ENCODE measurements at places on chromosomes 5 and 9.

DNA sequence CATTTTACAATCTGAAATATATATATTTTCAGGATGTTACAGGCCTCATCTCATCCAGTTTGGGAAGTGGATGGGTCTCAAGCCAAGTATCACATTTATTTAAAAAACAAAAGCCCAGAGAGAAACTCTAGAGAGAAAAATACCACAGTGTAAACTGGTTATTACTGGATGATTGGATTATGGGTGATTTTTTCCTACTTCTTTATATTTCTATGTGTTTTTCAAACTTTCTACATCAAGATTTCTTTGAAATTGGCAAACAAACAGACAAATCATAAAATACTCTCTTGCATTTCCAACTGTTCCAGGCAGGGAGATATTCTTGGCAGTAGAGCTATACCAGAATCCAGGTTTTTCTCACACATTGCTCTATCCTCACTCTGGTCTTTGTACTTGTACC, 116.0 kb upstream of the SMIM23 start:
- no peak for DNase-seq

GRCh38 chr5:81016116-81016515, 56.0 kb downstream of the RASGRF2 start:
- no peak for DNase-seq

- no peak for DNase-seq
Measured at GRCh38 chr5:151739939-151740335, 18.5 kb downstream of the ATOX1 start.

DNA sequence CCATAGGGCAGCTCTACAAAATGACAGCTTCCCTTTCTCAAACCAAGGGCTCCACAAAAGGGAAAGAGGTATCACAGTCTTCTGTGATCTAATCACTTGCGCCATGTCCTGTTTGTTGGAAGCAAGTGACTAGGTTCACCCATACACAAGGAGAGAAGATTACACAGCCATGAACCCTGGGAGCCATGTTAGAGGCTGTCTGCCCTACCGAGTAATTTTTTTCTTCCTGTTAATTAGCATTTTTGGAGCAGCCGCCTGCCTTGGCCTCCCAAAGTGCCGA, 33.2 kb upstream of the GOLPH3 start:
- no peak for DNase-seq

DNA sequence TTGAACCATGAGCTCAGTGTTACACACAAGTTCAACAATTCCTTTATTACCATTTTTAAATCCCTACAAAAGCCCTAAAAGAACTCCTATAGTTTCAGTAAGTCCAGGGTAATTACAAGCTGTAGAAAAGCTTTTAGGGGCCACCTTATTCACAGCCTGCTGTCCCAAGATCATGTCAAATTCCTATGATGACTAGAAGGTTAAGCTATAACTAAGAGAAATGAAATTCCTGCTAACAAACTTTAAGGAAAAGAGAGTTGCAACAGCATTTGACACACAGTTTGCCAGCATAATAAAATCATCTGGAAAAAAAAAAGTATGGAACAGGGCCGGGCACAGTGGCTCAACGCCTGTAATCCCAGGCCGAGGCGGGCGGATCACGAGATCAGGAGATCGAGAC, 31.5 kb downstream of the TMEM245 start:
- DNase-seq = no peak

- no peak for DNase-seq
Measured at GRCh38 chr5:169636477-169637084, 494 bp upstream of the DOCK2 start.

DNA sequence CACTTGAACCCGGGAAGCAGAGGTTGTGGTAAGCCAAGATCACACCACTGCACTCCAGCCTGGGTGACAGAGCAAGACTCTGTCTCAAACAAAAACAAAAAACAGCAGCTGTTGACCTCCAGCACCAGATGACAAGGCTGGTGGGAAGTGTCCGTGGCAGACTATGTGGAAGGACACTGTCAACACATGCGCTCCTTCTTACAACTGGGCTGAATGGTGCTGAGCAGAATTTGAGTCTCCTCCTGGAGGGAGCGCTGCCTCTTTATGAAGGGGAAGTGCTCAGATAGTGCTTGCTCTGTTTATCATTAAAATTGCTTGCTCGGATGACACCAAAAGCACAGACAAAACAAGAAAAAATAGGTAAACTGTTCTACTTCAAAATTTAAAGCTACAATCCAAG, 9.2 kb upstream of the CFAP157 start:
- no peak for DNase-seq

- DNase-seq = no peak
Measured at GRCh38 chr9:68416936-68417564, 60.6 kb downstream of the PGM5 start.

DNA sequence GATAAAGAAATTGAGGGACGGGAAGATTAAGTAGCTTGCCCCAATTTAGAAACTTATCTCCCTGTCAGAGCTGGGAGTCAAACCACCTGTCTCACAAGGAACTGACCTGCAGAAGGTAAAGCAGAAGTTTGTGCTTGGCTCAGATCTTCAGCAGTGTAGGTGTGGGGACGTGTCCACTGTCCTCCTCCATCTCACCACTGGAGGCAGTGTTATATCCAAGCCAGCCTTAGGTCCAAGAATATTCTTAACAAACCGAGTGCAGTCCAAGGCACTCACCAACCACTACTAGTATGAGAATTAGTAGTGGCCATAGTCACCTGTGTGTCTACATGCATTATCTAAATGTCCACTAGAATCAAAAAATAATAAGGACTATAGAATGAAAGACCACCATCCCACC, 86.3 kb upstream of the IRX1 start:
- no peak for DNase-seq

DNA sequence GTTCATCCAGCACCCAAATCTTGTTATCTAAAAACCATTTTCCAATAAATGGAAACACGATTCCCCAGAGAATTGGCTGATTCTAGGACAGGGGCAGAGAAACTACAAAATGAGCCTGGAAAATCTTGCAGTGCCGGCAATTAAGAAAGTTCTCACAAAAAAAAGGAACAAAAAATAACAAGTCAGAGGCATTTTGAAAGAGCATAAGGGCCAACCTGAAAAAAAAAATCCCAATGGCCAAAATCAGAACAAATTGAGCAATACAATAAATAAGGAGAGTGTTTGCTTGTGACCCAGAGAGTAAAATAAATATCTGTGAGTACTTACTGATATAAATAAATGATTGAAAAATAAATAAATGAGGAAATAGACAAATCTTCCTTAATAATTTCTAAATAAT, 55.1 kb upstream of the S1PR3 start:
- no peak for DNase-seq

DNA sequence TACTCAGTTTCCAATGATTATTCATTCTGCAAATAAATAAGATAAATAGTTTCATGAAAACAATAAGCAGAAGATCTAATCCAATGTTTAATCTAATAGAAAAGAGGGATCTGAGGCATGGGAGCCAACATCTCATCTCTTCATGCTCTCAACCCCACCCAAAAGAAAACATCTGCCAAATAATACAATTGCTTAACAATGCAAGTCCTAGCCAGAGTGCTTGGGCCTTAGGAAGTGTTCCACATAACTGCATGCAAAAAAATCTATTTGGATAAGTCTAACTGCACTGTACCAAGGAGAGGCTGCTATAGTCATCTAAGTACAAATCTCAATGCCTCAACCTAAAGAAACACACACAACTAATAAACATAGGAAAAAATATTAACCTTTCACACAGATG, 606.0 kb downstream of the CDH9 start:
- no peak for DNase-seq

GRCh38 chr5:27682600-27682999, 644.2 kb upstream of the CDH9 start:
- no peak for DNase-seq

- no peak for DNase-seq
Measured at GRCh38 chr9:68970151-68970550, 43.8 kb downstream of the PRKACG start.

- DNase-seq = no peak
Measured at GRCh38 chr5:146302406-146302805, 36.2 kb upstream of the POU4F3 start.

- no peak for DNase-seq
Measured at GRCh38 chr9:137879566-137880150, 2.1 kb downstream of the CACNA1B start.

DNA sequence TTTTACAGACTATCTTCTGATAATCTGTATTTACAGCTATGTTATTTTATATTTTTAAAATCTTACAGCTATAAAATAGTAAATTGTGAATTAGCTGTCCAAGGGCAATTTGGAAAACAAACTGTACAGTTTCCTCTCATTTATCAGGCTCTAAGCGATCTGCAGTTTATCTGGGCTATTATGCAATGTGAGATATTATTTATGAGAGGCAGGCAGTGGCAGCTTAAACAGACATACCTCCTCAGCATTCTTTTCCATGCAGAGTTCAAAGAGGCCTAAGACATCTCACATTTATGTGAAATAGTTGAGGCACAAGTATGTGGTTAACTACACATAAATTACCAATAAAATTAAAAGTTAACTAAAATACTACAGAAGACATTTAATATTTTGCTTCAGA, 10.2 kb downstream of the NIPSNAP3B start:
- DNase-seq = no peak

DNA sequence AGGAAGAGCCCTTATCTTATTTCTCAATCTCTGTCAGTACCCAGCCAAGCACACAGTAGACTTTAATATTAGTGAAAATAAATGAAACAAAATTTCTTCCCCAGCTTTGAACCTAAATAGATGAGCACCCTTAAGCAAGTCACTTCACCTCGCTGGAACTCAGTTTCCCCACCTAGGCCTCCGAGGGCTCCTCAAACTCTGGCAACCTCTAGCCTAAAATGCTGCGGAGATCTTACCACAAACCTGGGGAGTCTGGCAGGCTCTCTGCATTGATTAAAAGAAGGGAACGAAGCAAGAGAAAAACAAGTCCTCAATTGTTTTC, 326 bp downstream of the RIGI start:
- no peak for DNase-seq

DNA sequence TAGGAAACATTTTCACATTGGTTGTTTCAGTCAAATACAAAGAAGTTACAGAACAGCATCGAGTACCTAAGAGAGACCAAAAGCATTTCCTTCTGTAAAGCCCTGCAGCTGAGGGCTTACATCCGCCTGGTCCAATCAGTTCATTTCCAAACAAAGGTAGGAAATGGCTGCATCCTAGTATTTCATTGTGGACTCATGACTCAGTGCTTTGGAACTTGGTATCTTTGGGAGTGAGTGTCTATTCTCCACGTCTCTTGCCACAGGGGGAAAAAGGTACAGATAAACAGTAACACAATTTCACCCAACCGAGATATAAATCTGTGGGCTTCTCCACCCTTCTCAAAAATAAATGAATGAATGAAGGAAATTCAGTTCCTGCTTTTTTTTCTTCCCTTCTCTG, 75.4 kb downstream of the NFIB start:
- no peak for DNase-seq

DNA sequence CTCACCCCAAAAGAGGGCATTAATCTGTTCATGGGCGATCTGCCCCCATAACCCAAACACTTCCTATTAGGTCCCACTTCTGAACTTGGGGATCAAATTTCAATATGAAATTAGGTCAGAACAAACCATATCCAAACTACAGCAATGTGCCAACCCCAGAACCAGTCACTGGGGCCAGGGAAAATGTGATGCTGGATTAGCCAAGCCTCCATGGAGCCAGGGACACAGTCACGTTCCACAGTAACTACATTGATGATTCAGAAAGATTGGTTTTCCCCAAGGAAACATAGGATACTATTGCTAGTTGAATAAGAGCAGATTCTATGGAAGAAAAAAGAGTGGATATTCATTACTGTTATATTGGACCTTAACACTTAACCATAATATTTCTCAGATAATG, 84.2 kb downstream of the GIN1 start:
- no peak for DNase-seq

DNA sequence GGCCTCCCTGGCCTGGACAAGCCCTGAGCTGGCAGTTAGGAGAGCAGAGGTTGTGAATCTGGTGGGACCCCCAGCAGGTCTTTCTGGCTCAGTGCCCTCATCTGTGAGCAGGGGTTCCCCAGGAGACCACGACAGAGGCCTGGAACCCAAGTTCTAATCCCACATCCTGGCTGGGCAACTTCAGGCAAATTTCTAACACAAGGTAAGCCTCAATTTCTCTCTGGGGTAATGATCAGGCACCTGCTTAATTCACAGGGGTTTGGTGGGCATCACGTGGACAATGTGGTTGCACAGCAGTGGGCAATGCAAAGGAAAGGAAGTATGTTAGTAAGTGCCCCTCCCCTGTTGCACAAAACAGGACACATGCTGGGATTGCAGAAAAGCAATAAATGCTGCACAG, 1.9 kb upstream of the KCNIP1 start:
- DNase-seq = no peak

DNA sequence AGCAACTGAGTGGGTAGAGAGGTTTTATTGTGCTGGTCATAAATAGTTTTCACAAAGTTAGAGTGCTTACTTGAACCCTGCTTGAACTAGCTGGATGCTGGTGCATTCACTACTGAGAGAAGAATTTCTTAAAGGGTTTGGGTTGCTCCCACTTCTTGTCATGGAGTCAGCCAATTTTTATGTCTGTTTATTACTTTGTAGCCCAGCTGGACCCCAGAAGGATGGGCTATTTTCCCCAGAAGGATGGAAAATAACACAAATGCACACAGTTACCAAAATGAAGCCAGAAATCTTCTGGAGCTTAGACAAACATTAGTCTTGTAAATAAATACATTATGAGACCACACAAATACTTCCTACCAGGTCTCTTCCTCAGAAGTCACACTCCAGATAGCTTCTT, 480.8 kb upstream of the TNC start:
- no peak for DNase-seq

DNA sequence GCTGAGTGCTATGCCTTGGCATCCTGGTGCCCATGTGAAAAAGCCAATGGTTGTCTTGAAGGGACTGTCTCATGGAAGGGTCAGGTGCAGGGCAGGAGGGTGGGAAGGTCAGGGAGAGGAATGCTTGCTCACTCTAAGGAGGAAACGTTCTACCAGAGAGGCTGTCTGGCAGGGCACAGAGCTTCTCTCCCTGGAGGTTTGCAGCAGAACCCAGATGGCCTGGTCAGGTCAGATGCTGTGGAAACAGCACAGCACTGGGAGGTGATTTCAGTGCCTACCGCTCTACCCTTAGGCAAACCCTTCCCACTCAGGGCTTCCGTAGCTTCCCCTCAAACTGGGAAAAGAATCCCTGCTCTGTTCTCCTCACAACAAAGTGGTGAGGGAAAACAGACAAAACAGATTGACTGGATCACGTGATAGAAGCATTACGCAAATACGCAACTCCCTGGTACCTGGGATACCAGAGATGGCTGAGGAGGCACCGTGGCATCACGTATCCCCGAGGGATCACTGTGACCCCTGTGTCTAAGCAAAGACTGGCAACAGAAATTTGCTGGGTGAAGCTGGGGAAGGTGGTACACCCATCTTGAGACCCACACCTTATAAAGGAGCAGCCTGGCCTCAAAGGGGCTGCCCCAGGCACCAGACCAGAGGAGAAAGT, 3.9 kb upstream of the MGAT1 start:
- DNase-seq = no peak

All from stimulated activated CD4-positive, alpha-beta T cell treated with anti-CD3 and anti-CD28 coated beads, Interleukin-12 subunit alpha, Interleukin-12 subunit beta, amount 100 ng/mL, for 24 hours (primary cell).